ENCODE measurements at places on chromosomes 6 and 20. TPM values are rescaled to one million over a fixed set of nuclear protein-coding genes. Genes with fewer than 3 reads are reported as not detected.

The TXLNB gene
- not detected for total RNA-seq

The PREX1 gene
- 9.4 TPM for total RNA-seq

The TUBB1 gene
- total RNA-seq: not detected

The STX11 gene
- total RNA-seq: 0.22 TPM

The C6orf163 gene
- total RNA-seq: 0.58 TPM

The NMBR gene
- not detected for total RNA-seq

The CUTA gene
- 206 TPM for total RNA-seq

The FAXC gene
- total RNA-seq: 7.2 TPM

The NR2E1 gene
- total RNA-seq: not detected

The LHFPL5 gene
- total RNA-seq: 0.12 TPM

The SLC22A2 gene
- total RNA-seq: not detected

The VGLL2 gene
- not detected for total RNA-seq

The SLC25A27 gene
- 1.7 TPM for total RNA-seq

The LRRN4 gene
- 152 TPM for total RNA-seq

The HTR1E gene
- not detected for total RNA-seq

The EEF1A2 gene
- total RNA-seq: 20.0 TPM

The ITPR3 gene
- total RNA-seq: 74.4 TPM

The BANF2 gene
- total RNA-seq: not detected

The PRSS16 gene
- total RNA-seq: 2.8 TPM

The ACSS2 gene
- 28.1 TPM for total RNA-seq

The RIMS1 gene
- 0.58 TPM for total RNA-seq

All from epithelial cell of proximal tubule (primary cell).